ENCODE measurements at places on chromosomes 11 and 22. TPM values are rescaled to one million over a fixed set of nuclear protein-coding genes. Genes with fewer than 3 reads are reported as not detected.

DNA sequence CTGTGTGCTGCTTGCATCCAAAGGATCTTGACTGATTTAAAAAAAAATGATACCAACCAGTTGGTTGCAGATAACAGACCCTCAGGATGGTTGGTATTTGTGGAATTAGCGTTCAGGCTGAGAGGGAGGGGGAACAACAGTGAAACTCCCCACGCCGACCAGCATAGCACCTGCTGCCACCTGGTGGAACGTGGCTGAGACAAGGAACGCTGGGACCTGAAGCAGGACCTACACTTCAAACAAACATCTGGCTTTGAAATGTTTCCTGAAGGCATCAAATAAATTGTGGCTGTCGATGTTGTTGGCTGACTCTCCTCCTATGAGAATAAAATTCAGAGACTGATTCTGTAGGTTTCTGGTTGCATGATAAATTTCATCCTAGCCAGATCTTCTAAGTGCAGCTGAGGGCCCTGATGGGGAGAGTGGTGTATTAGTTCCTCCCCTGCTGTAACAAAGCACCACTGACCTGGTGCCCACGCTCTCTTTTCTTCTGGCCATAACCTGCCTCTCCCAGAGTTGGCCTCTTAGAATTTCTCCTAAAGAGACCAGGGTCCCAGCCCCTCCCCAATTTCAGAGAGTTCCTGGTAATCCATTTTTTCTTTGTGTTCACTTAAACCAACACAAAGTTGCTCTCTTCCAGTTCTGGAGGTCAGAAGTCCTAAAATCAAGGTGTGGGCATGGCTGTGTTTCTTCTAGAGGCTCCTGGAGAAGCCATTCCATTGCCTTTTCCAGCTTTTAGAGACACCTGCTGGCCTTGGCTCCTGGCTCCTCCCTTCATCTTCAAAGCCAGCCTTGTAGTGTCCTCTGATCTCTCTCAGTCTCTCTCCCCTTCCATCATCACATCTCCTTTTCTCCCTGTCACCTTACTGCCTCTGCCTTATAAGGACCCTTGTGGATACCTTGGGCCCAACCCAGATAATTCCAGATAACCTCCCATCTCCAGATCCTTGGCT, 17.3 kb downstream of the APOL2 start:
- no peak for DNase-seq

The FXYD2 gene
- total RNA-seq = 2.0 TPM

DNA sequence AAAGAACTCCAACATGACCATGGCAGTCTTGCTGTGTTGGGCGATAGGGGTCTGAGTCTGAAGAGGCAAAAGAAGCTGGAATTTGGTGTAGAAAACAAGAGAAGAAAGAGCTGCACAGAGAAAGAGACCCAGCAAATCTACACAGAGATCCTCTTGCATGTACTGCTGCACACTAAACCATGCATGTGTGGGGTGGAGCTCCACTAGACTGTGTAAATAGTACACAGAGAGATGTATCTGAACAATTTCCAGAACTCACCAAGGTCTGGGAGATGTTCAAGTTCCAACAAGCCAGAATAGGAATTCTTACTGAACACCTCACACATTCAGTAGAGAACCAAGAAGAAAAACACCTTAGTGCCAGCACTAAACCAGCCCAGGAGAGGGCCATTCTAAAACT, 42.3 kb downstream of the CSF2RB start:
- no peak for DNase-seq

- DNase-seq = no peak
These were observed 40.7 kb downstream of the SYT13 start for GRCh38 chr11:45245218-45246045.

- no peak for DNase-seq
These were observed 39.9 kb upstream of the COMT start for GRCh38 chr22:19901577-19902244.

DNA sequence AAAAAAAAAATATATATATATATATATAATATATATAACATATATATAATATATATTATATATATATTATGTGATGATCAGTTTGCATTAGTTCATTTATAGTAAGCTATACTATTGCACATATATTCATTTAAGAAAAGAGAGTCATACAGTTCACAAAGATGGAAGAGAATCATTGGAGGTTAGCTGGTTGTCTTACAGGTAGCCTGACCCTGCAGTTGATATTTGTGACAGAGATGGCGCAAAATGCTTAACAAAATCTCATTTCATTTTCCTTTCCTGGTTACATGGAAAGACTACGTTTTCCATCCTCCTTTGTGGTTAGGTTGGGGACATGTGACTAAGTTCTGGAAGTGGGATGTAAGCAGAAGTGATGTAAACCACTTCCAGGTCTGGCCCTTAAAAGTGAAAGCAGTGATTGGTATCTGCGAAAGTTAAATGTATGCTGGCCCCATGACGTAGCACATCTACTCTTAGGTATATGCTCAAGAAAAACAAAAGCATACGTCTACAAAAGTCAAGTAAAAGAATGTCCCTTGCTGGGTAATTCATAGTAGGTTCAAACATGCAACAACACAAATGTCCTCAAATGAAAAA, 7.2 kb upstream of the TMEM135 start:
- DNase-seq = no peak

DNA sequence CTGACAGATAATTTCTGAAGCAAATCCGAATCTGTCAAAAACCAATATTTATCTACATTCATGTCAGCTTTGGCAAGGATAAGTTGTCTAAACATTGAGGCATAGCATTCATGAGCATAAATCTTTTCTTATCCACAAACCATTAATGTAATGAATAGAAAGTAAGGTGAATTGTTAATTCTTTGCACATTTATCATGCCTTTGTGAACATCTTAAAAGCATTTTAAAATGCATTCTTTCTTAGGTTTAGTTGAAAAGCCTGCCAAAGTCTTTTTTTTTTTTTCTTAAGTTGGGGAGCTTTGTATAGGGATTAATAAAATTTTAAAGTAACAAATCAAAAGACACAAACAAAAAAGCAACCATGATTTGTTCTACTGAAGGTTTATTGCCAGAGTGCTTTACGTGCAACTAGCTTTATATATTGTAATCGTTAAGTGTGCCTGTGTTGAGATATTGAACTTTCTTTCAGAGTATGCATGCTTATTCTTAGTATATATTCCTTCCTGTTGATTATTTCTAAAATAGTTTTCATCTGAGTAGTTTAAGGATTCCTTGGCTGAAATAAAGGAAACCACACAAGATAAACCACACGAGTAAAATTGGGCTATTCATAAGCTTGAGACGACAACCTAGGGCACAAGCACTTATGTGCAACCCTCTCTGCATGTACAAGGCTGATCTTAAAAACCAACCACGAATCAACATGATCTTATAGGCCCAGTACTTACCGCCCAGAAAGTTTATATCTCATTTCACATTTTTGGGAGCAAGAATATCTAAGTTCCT, 1110.9 kb upstream of the CNTN5 start:
- DNase-seq = no peak

The ANKK1 gene
- not detected for total RNA-seq

The IFITM2 gene
- 676 TPM for total RNA-seq

The SCN4B gene
- not detected for total RNA-seq

The FUT4 gene
- 3.3 TPM for total RNA-seq

DNA sequence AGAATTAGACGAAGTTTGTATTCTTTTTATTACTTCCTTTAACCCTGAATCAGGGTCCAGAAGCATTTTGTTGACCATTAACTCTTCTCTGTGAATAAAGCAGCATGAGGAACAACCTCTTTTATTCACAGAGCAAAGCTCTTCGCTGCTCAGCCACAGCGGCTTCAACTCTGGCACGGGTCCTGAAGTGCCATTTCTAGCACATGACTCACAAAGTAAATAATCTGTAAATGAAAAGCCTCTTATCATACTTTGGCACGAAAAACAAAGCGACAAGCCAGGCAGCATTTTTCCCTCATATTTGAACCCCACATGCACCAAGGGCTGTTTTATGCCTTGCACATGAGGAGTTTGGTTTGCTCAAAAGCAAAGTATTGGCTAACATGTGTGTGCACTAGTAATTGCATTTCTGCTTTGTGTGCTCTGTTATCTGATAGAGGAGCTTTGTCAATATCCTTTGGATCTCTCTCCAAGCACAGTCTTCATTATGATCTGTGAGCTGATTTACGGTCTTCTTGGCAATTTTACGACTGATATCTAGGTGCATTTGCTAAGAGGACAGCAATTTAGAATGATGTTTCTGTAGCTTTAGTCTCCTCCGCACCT, 33.0 kb upstream of the APOBEC3A start:
- DNase-seq = no peak

DNA sequence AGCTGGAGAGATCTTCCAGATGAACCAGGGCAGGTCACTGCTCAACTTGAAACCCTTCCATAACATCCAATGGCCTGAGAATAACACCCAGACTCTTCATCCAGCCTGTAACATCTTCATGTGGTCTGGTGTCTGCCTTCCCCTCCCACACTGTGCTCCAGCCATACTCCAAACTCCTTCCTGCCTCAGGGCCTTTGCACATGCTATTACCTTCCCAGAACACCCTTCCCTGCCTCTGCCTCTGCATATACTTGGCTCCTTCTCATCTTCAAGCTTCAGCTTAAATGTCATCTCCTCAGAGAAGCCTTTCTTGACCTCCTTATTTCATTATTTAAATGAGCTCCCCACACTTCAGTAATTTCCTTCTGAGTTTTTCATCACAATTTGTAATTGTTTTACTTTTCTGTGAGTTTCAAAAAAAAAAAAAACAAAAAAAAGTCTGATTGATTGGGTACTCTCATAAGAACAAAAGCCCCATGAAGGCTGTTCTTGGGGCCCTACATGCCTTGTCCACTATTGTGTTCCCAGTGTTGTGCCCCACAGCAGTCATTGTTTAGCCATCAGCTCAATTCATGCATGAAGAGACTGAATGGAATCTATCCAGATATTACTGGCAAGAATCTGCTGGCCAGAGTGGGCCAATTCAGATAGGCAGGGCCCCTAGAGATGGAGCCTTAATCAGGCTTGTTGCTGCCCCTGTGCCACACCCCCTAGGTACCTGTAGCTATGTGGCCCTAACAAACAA, 22.1 kb downstream of the LMO1 start:
- no peak for DNase-seq

DNA sequence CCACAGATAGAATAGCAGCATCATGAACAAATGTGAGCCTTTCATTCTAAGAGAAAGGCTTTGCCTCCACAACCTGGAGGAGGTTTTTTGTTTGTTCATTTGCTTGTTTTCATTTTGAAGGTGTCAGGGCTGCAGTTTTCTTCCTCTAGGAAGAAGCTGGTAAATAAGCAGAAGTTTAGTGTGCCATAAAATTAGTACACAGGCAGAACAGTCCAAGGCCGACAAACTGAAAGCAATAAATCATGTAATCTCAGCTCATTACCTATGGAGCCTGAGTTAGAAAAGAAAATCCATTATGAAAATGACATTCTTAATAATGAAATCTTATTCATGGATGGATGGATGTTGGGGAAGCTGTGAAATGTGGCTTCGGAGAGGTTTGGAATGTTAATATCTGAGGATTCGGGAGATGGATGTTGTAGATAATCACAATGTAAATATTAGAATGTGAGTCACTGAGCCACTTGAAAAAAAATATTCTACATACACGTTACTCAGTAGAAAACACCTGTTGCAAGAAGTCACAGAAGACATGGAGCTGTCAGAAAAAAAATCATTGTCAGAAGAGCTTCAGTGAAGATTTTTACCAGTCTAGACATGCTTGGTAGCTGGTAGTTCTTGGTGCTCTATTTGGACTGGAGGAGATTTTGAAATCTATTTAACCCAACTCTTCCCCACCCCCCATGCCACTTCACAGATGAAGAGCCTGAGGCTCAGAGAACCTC, 15.0 kb upstream of the ZDHHC13 start:
- DNase-seq = no peak

DNA sequence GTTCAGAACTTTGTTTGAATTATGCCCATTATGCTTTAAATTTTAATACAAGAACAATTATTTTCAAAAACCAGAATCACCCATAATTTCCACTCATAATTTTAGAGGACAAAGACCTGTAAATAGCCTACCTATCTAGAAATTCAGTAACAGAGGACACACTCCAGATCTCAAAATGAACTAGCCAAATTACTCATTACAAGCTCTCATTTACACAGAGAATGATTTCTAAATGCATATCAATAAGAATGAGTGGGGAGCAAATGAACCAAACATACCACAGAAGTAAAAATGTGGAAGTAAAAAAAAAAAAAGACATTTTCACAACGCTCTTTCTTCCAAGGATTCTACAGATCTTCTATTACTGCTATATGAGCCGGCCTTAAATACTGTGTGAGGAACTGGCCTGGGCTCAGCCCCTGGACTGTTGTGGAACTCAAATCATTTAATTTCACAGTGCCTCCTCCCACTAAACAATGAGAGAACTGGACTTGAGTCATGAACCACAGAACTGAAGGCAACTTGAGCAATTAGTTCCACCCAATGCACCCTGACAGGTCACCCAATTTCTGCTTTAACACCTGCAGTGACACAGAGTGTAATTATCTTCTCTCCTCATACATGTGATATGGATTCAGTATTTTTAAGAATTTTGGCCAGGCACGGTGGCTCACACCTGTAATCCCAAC, 8.0 kb downstream of the MRTFA start:
- peak; percentile 57 for DNase-seq

DNA sequence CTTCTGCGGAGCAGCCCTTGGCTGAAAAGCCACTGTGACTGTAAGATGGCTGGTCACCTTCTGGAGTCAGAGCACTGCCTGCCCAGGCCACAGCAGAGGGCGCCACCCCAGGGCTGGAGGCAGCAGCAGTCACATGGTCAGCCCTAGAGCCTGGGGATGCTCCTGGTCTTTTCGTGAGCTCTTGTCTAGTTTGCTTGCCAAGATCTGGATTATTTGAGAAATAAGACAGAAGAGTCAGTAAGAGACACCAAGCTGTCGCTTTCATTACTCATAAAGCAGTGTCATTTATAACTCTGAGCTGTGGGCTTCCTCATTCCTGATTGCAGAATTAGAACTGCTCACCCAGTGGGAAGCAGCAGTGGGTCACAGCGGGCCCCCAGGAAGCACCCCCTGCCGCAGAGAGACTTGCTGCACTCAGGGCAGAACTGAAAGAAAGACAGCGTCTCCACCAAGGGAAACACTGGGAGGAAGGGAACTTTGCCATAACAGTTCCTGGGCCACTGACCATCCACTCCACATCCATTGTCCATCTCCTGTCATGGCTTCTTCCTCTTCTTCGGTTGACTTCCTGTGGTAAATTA, 56.7 kb downstream of the PPP6R2 start:
- no peak for DNase-seq

- no peak for DNase-seq
These were observed 35.0 kb downstream of the PPFIBP2 start for GRCh38 chr11:7548659-7549274.

The NTM gene
- not detected for total RNA-seq

- no peak for DNase-seq
These were observed 42.6 kb downstream of the BBOX1 start for GRCh38 chr11:27083241-27083640.

The MAPK8IP1 gene
- 0.44 TPM for total RNA-seq

The XKR3 gene
- total RNA-seq = not detected

GRCh38 chr11:80842246-80842645, 1401.4 kb upstream of the TENM4 start:
- no peak for DNase-seq

- no peak for DNase-seq
These were observed 161.8 kb upstream of the B3GAT1 start for GRCh38 chr11:134573857-134574256.

Measured in GM12878 (cell line).